ENCODE measurements at places on chromosomes 6 and 20.

DNA sequence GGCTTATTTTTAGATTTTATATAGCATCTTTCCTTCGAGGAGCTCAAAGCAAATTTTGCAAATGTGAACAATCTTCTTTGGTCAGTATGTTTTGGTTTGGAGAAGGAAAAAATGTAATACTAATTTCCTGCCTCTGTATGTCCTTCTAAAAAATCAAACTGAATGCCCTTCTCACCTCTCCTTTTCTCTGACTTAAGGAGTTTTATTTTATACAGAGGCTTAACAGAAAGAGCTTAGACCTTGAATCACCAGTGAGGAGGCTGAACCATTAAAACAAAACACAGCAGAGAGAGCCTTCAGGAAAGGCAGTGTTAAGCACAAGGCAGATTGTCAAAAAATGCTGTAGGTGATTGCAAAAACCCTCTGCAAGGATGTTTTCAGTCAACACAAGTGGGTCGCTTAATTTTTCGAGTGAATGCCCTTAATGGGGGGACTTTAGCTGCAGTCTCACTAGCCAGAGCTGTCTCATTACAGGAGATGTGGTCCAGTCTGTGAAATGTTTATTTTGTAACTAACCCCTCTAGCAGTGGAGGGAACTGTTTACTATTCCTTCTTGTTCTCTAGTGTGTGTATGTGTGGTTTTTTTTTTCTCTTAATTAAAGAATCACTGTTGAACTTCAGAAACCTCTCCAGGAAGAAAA, 481.3 kb upstream of the CITED2 start:
- no peaks in the 10 kb centered on the region for H3K27me3 ChIP-seq
- no peaks in the 10 kb centered on the region for H3K36me3 ChIP-seq
- no peaks in the 10 kb centered on the region for H3K4me1 ChIP-seq
- H3K4me3 ChIP-seq = no peak overlapping the region
- H3K27ac ChIP-seq = no peak overlapping the region

DNA sequence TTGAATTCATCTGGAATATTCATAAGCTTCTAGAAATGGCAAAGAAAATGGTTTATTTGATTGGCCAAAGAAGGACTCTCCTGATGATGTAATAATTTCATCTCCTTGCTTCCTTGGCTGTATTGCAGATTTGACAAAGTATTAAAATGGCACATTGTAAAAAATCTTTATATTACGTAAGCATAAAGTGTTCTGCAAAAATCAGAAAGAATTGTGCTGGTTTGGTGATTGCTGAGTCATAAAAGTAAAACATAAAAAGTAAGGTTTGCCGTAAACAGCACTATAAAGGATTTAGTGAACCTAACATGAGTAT, 255.9 kb upstream of the RREB1 start:
- no peak overlapping the region for H3K27ac ChIP-seq
- no peak for DNase-seq
- no peak overlapping the region for H3K4me3 ChIP-seq
- 0 out of 2 replicates have a peak, but pooled peaks cover 3% of the 10 kb centered on the region for H3K4me1 ChIP-seq

DNA sequence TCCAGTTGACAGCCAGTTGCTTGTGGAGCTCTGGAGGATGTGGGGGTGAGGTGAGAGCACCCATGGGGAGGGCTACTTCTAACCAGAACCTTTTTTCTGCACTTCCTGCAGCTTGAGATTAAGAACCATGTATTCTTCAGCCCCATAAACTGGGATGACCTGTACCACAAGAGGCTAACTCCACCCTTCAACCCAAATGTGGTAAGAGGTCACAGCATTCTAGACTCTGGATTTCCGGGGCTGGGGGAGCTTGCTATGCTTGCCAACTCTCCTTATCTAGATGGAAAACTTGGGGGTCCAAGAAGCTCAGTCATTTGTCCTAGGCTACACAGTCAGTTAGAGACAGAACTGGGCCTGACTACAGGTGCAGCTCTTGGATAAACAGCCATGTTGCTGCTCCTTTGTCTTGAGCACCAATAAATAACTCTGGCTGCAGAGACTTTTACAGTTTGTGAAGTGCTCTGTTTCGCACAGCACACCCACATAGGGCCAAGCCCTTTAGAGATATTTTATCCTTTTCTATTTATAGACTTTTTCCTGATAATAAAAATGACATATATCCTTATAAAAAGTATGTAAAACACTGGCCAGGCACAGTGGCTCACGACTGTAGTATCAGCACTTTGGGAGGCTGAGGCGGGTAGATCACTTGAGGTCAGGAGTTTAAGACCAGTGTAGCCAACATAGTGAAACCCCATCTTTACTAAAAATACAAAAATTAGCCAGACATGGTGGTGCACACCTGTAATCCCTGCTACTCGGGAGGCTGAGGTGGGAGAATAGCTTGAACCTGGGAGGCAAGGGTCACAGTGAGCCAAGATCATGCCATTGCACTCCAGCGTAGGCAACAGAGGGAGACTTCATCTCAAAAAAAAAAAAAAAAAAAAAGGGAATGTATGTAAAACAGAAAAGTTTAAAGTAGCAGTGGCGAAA, 10.6 kb upstream of the IFT52 start:
- H3K4me3 ChIP-seq = no peak overlapping the region
- H3K27me3 ChIP-seq = no peaks in the 10 kb centered on the region
- no peak overlapping the region for H3K27ac ChIP-seq
- no peak for DNase-seq
- no peaks in the 10 kb centered on the region for H3K4me1 ChIP-seq
- no peaks in the 10 kb centered on the region for H3K36me3 ChIP-seq

DNA sequence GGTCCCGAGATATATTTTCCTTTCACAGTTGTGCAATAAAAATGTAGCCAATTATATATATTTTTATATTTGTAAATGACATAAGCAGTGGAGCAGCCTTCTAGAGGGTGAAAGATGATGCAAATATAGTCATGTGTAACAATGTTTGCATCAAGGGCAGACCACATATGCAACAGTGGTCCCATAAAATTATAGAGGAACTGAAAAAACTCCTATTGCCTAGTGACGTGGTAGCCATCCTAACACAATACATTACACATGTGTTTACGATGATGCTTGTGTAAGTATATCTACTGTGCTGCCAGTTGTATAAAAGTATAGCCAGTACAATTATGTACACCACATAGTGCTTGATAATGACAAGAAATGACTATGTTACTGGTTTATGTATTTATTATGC, 162.8 kb downstream of the ZFAND3 start:
- no peaks in the 10 kb centered on the region for H3K4me1 ChIP-seq
- H3K36me3 ChIP-seq = no peaks in the 10 kb centered on the region
- H3K27ac ChIP-seq = no peak overlapping the region

DNA sequence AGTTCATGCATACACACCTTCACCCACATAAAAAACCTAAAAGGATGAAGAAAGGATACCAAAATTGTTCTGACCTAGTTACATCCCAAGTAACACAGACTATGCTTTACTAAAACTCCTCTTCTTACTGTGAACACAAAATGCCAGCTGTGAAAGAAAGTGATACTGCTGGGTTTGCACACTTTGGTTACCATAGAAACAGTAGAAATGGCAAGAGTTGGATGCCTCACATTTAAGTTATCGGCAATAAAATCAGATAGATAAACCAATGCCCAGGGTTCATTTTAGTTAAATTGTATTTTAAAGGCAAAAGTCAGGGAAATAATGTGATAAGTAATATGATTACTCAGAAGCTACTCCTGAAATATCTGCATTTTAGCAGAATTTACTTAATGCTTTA, 161.9 kb downstream of the CDK19 start:
- DNase-seq = no peak
- no peak overlapping the region for H3K4me3 ChIP-seq
- no peak overlapping the region for H3K27ac ChIP-seq
- no peaks in the 10 kb centered on the region for H3K36me3 ChIP-seq
- no peaks in the 10 kb centered on the region for H3K27me3 ChIP-seq
- 0 out of 2 replicates have a peak, but pooled peaks cover 4% of the 10 kb centered on the region for H3K4me1 ChIP-seq

DNA sequence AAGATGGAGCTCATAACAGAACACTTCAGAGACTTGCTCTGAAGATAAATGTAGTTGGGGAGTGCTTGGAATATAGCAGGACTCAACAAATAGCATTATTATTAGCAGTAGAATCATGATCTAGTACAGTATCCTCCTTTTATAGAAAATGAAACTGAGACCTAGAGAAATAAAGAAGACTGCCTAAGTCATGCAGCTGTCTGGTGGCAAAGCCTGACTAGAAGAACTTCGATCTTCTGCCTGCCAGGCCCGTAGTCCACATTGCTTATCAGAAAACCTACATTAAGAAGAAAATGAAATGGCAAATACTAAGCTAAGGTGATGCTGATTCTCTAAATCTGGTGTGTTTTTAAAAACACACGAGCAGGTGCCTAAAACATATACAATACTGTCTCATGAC, 46.4 kb upstream of the DST start:
- no peaks in the 10 kb centered on the region for H3K27me3 ChIP-seq
- peak overlapping the region; percentile 63 for H3K27ac ChIP-seq
- H3K4me1 ChIP-seq = peaks cover 23% of the 10 kb centered on the region
- H3K36me3 ChIP-seq = no peaks in the 10 kb centered on the region

- peaks cover 25% of the 10 kb centered on the region for H3K4me1 ChIP-seq
- no peaks in the 10 kb centered on the region for H3K36me3 ChIP-seq
- DNase-seq = no peak
- H3K27me3 ChIP-seq = no peaks in the 10 kb centered on the region
- no peak overlapping the region for H3K4me3 ChIP-seq
- H3K27ac ChIP-seq = no peak overlapping the region
Measured at GRCh38 chr20:41040855-41041254, 12.2 kb downstream of the TOP1 start.

- no peaks in the 10 kb centered on the region for H3K36me3 ChIP-seq
- no peak for DNase-seq
- no peak overlapping the region for H3K4me3 ChIP-seq
- H3K27ac ChIP-seq = no peak overlapping the region
Measured at GRCh38 chr20:41436679-41437078, 70.1 kb upstream of the EMILIN3 start.

- no peaks in the 10 kb centered on the region for H3K36me3 ChIP-seq
- DNase-seq = no peak
- H3K27me3 ChIP-seq = no peaks in the 10 kb centered on the region
- no peak overlapping the region for H3K4me3 ChIP-seq
Measured at GRCh38 chr6:143222801-143223231, 162.1 kb downstream of the AIG1 start.

GRCh38 chr6:35590622-35591066, 77.9 kb upstream of the TULP1 start:
- no peaks in the 10 kb centered on the region for H3K4me1 ChIP-seq
- DNase-seq = no peak

GRCh38 chr20:57783956-57784837, 74.4 kb upstream of the PMEPA1 start:
- DNase-seq = no peak
- H3K4me3 ChIP-seq = no peak overlapping the region
- no peaks in the 10 kb centered on the region for H3K4me1 ChIP-seq
- no peaks in the 10 kb centered on the region for H3K36me3 ChIP-seq
- H3K27me3 ChIP-seq = peaks cover 70% of the 10 kb centered on the region
- no peak overlapping the region for H3K27ac ChIP-seq

GRCh38 chr6:50965495-50965894, 146.8 kb downstream of the TFAP2B start:
- no peak overlapping the region for H3K4me3 ChIP-seq
- DNase-seq = no peak
- no peaks in the 10 kb centered on the region for H3K36me3 ChIP-seq
- no peak overlapping the region for H3K27ac ChIP-seq

GRCh38 chr6:131754088-131754487, 43.3 kb upstream of the CTAGE9 start:
- no peak for DNase-seq
- H3K36me3 ChIP-seq = no peaks in the 10 kb centered on the region
- H3K27me3 ChIP-seq = no peaks in the 10 kb centered on the region
- no peak overlapping the region for H3K27ac ChIP-seq
- no peak overlapping the region for H3K4me3 ChIP-seq

GRCh38 chr20:858011-858410, 24.5 kb downstream of the FAM110A start:
- no peak for DNase-seq
- H3K27ac ChIP-seq = no peak overlapping the region
- H3K4me3 ChIP-seq = no peak overlapping the region
- no peaks in the 10 kb centered on the region for H3K27me3 ChIP-seq
- peaks cover 10% of the 10 kb centered on the region for H3K4me1 ChIP-seq

DNA sequence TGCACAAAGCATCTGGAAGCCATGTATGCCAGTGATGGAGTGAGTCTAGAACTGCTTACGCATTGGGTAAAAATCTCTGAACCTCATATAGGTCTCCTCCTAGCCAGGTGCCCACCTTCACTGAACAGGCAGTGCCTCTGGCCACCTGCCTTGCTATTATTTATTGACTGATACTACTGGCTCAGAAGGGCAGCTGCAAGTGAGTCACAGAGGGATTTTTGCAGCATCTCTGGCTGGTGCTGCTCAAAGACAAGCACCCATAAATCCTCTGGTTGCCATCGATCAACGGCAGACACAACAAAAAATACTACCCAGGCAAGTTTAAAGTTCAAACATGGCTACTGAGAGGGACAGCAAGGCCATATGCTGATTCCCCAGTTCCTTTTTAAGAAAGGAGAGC, 279.4 kb downstream of the UBE3D start:
- no peak overlapping the region for H3K27ac ChIP-seq
- H3K36me3 ChIP-seq = no peaks in the 10 kb centered on the region
- no peak overlapping the region for H3K4me3 ChIP-seq
- no peaks in the 10 kb centered on the region for H3K27me3 ChIP-seq
- no peaks in the 10 kb centered on the region for H3K4me1 ChIP-seq
- DNase-seq = no peak

GRCh38 chr6:77834591-77834996, 181.8 kb downstream of the MEI4 start:
- H3K27me3 ChIP-seq = no peaks in the 10 kb centered on the region
- H3K36me3 ChIP-seq = no peaks in the 10 kb centered on the region
- H3K4me1 ChIP-seq = no peaks in the 10 kb centered on the region
- no peak overlapping the region for H3K27ac ChIP-seq

GRCh38 chr6:35028781-35029769, 112.1 kb downstream of the TCP11 start:
- no peaks in the 10 kb centered on the region for H3K4me1 ChIP-seq
- H3K27me3 ChIP-seq = no peaks in the 10 kb centered on the region
- H3K27ac ChIP-seq = no peak overlapping the region
- no peak for DNase-seq

GRCh38 chr20:37382482-37383120, 36.7 kb downstream of the SRC start:
- H3K27me3 ChIP-seq = no peaks in the 10 kb centered on the region
- H3K4me3 ChIP-seq = no peak overlapping the region
- H3K36me3 ChIP-seq = no peaks in the 10 kb centered on the region
- 0 out of 2 replicates have a peak, but pooled peaks cover 3% of the 10 kb centered on the region for H3K4me1 ChIP-seq

GRCh38 chr6:106692112-106692818, 62.9 kb downstream of the QRSL1 start:
- no peaks in the 10 kb centered on the region for H3K27me3 ChIP-seq
- no peak overlapping the region for H3K27ac ChIP-seq
- H3K4me1 ChIP-seq = no peaks in the 10 kb centered on the region
- no peak for DNase-seq
- H3K36me3 ChIP-seq = no peaks in the 10 kb centered on the region

GRCh38 chr6:98641949-98642719, 192.2 kb upstream of the POU3F2 start:
- H3K4me1 ChIP-seq = no peaks in the 10 kb centered on the region
- H3K27me3 ChIP-seq = no peaks in the 10 kb centered on the region
- no peaks in the 10 kb centered on the region for H3K36me3 ChIP-seq
- no peak overlapping the region for H3K27ac ChIP-seq
- DNase-seq = no peak
- no peak overlapping the region for H3K4me3 ChIP-seq

- no peaks in the 10 kb centered on the region for H3K36me3 ChIP-seq
- no peak overlapping the region for H3K4me3 ChIP-seq
- no peak for DNase-seq
Measured at GRCh38 chr20:60764328-60764727, 487.7 kb upstream of the CDH4 start.

- H3K27ac ChIP-seq = no peak overlapping the region
- no peaks in the 10 kb centered on the region for H3K4me1 ChIP-seq
- no peaks in the 10 kb centered on the region for H3K27me3 ChIP-seq
Measured at GRCh38 chr20:52926505-52926904, 45.7 kb upstream of the TSHZ2 start.

GRCh38 chr6:89786970-89787369, 32.6 kb downstream of the MDN1 start:
- no peak overlapping the region for H3K4me3 ChIP-seq
- no peaks in the 10 kb centered on the region for H3K27me3 ChIP-seq
- H3K4me1 ChIP-seq = no peaks in the 10 kb centered on the region

Data from MM.1S (cell line).